ENCODE measurements at places on chromosomes 5 and 9.

DNA sequence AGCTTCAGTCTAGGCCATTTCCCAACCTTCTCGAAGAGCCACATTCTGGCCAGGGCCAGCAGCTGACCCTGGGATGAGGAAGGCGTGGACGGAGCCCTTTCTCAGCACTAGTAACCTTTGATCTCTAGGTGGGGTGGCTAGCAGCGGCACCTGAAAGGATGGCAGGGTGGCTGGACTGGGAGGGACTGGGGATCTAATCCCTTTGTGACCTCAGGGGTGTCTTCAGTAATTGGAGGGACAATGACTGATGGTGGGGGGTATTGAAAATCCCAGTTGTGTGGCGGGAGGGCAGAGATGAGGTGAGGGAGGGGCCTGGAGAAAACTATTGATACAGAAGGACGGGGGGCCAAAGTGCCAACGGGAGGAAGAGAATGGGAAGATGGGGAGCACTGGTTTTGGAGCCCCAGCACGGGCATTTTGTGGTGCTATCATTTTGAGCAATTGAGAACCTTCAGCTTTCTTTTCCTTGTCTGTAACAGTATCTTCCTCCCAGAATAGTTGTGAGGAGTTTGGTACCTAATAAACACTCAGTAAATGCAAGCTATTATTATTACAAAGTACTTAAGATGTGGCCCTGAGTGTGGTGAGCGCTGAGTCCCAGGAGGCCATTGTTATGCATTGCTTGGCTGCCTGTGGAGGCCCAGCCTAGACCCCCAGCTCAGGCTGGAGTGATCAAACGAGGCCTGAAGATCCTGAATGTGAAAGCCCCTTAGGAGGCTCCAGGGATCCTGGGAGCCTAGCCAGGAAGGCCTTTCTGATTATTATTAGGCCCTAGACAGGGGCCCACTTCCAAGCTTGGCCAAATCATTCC, 37.3 kb upstream of the UBE2D2 start:
- no peak for DNase-seq

DNA sequence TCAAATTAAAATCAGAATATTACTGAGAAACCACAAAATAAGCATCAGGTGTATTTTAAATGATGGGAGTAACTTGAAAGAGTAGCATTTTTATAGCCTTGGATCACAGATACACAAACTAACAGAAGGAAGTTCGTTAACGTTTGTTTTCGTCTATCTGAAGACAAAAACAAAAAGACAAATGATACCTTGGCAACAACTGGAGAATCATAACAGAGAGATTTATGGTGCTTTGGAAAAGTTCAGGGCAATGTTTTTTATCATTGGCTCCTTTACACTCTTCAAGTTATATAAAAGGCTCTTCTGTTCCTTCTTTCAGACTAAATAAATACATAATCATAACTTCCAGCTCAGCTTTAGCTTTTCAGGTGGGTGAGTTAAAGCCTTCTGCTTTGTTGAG, 128.1 kb upstream of the VLDLR start:
- DNase-seq, result no peak

DNA sequence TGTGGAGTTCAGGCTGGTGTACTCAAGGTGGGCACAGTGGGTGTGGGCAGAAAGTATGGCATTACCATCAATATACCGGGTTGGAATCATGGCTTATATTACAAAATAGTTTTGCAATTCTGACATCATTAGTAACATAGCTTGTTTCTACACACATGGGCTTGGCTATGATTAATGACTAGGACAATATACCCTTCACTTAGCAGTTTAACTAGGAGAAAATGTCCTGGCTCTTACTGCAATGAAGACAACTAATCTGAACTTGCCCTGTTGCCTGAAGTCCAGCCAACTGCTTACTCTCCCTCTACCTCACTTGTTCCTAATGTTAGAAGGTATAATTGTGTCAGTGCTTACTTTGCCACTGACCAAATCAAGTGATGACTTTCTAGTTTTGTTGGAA, 612.5 kb downstream of the EFNA5 start:
- no peak for DNase-seq

- DNase-seq, result no peak
Measured at GRCh38 chr5:122649080-122649479, 125.8 kb upstream of the SNX2 start.

DNA sequence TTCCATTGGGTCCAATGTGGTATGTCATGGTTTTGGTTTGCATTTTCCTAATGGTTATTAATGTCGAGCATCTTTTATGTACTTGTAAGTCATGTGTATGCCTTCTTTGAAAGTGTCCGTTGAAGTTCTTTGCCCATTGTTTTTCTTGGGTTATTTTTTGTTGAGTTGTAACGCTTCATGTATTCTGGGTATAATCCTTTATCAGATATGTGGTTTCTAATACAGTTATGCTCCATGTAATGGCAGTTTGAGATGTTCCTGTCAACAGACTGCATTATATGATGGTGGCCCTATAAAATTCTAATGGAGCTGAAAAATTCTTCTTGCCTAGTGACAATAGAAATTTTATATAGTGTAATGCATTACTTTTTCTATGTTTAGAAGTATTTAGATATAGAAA, 17.2 kb downstream of the RIC1 start:
- no peak for DNase-seq

DNA sequence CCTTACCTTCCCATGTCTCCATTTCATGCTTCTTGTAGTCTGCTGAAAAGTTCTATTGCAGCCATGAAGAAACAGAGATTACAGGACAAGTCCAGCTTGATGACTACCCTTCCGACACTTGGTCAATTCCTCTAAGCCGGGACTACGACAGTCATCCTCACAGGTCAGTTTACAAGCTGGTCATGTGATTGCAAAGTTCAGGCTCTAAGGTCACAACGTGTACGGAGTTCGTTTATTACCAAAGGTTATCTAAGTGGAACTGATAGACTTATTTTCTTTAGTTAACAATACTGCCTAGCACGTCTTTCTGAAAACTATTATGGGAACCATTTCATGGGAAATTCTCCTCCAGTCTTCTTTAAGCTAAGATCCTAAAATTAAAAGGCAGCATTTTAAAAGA, 88.5 kb upstream of the NR5A1 start:
- no peak for DNase-seq

DNA sequence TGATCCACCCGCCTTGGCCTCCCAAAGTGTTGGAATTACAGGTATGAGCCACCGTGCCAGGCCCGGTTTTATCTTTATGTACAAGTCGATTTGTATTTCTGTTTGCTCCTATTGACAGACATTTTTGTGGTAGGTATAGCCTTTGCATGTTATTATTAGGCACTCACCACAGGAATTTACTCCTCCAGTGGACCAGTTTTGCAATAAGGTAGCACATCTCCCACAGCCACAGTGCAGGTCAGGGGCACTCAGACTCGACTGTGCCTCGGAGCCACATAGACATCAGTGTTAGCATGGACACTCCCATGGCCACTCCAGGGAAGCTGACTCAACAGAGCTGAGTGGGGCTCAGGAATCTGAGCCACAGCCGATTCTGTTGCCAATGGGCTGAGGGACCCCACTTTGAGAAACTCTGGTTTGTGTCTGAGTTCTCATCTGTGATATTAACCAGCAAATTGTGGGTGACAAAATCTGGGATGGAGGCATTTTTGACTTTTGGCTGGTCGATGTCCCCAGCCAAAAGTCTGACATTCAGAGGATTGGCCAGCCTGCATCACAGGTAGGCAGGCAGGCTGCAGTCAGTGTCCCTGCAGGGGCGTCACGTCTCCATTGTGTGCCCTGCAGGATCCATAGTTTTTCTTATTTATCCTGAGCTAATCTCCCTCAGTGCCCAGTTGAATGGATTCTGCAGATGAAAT, 15.0 kb upstream of the SHB start:
- no peak for DNase-seq

GRCh38 chr9:3018691-3019230, 174.9 kb upstream of the PUM3 start:
- DNase-seq, result no peak

DNA sequence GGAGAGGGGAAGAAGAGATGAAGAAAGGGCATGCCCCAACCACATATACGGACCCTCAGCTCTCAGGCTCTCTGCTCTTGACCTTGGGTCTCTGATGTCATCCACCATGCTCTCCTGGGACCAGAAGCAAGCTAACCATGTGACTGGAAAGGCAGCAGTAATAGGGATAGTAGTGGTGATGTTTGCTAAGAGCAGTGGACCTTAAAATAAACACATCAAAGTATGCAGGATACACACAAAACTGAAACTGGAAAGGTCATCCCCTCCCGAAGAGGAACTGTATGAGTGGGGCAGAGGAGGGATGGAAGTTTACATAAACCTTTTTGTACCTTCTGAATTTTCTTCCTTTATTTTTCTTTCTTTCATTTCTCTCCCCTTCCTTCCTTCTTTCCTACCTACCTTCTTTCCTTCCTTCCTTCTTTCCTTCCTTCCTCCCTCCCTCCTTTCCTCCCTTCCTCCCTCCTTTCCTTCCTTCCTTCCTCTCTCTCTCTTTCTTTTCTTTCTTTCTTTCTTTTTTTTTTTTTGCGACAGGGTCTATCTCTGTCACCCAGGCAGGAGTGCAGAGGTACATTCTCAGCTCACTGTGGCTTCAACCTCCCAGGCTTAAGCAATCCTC, 8.1 kb upstream of the PTPN3 start:
- no peak for DNase-seq

- DNase-seq, result no peak
Measured at GRCh38 chr5:102545175-102545574, 46.4 kb upstream of the SLCO6A1 start.

DNA sequence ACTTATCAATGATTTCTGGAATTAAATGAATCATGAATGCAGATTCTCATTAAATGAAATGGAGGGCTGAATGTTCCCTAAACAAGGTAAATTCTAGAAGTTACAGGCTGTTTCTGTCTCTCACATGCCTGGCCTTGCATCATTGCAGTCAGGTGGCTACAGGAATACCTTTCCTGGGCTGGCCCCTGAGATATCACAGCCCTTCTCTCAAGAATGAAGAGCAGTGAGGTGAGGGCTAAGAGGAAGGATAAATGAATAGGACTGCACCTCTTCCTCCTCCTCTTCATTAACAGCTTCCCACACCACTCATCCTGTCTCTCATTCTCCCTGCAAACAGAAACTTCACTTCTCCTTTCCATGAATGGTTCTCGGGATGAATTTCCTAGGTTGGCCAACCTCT, 22.5 kb downstream of the ARHGEF28 start:
- DNase-seq, result no peak

GRCh38 chr5:77449981-77450380, 42.1 kb downstream of the WDR41 start:
- no peak for DNase-seq

Measured in stimulated activated CD8-positive, alpha-beta memory T cell treated with anti-CD3 and anti-CD28 coated beads, Interleukin-7, amount 100 ng/mL, for 24 hours (primary cell).